ENCODE measurements at places on chromosomes 12 and 14.

DNA sequence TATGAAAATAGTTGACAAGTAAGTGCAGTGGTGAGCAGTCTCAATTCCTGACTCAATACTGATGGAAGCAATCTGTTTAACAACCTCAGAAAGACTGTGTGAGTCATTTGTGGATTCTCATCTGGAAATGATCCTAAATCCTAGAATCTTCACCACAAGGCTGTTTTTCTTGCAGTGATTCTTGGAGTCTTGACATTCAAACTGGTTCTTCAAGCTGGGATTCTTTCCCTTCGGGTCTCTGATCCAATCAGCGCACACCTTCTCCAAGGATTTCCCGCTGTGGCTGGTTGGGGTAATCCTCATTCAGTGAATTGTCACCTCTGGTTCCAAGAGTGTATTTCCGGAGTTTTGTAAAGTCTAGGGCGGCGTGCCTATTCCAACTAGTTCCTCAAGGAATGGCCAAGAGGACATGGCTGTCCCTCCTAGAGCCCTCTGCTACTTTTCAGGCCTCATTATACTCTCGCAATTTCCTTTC, 37.7 kb upstream of the FOXJ2 start:
- DNase-seq = no peak

DNA sequence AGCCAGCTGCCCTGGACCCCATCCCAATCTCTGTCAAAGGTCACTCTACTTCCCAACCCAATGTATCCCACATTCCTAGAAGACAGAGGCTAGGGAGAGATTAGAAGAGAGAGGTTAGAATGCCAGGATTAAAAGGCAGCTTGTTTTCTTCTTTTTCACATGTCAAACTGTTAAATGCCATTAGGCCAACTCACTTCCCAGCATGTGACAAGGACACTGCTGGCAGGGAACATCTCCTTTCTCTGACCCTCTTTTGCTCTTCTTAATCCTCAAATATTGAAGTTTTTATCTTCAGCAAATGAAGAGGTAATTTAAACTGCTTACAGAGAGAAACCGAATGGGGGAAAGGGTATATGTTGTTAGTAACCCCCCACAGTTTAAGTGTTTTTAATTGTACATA, 89.1 kb downstream of the BBS10 start:
- DNase-seq = no peak

DNA sequence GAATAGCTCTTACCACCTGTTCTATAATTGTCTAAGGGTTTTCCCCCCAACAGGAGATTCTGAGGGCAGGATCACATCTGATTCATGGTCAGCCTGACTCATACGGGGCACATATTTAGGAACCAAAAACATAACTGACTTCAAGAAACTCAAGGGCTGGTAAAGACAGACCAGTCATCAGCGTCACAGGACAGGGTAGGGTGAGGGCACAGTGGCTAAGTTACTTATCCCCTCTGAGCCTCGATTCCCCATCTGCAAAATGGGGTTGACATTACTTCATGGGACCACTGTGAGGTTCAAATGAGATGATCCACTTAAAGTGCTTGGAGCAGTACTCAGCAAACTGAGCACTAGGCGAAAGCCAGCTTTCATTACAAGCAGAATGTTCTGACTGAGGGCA, 606 bp downstream of the CINP start:
- peak; percentile 54 for DNase-seq

- DNase-seq = no peak
Observed at GRCh38 chr12:119406308-119406707, 71.8 kb downstream of the CCDC60 start.

DNA sequence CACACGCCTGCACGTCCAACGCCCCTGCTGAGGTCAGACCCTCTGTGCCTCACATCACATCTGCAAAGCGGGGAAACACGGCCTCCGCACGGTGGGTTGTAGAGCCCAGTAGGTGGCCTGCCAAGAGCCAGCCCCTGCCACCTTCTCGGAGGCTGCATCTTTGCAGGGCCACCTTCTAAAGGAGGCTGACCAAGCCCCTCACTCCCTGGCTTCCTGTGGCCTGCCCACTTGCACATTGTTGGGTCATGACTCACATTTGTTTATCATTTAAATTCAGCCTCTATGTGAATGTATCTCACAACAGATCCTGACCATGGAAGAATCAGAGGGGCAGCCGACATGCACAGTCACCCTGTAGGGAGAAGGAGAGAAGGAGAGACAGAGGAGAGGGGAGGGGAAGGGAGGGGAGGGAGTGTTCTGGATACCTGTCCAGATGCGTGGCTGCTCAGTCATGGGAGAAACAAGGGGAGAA, 319.5 kb upstream of the DIO3 start:
- DNase-seq = no peak

GRCh38 chr12:42448841-42449240, 122.9 kb downstream of the PPHLN1 start:
- DNase-seq = no peak

- DNase-seq = no peak
Observed at GRCh38 chr12:24078318-24078765, 128.9 kb upstream of the SOX5 start.

GRCh38 chr12:30753751-30754382, 884 bp downstream of the CAPRIN2 start:
- no peak for DNase-seq

All from activated CD4-positive, alpha-beta T cell treated with anti-CD3 and anti-CD28 coated beads, Interleukin-2, amount 50 U/mL, for 48 hours (primary cell).